GM12864 (cell line): ENCODE measurements at places on chromosomes 11 and 22.

GRCh38 chr22:27474711-27475547 is 326.6 kb downstream of the MN1 start:
- no peak for DNase-seq

- no peak for DNase-seq
These were observed 8.3 kb downstream of the CYB561A3 start for GRCh38 chr11:61353131-61354067.

GRCh38 chr11:69180226-69180625 is 24.5 kb downstream of the SMIM38 start:
- DNase-seq, result no peak

DNA sequence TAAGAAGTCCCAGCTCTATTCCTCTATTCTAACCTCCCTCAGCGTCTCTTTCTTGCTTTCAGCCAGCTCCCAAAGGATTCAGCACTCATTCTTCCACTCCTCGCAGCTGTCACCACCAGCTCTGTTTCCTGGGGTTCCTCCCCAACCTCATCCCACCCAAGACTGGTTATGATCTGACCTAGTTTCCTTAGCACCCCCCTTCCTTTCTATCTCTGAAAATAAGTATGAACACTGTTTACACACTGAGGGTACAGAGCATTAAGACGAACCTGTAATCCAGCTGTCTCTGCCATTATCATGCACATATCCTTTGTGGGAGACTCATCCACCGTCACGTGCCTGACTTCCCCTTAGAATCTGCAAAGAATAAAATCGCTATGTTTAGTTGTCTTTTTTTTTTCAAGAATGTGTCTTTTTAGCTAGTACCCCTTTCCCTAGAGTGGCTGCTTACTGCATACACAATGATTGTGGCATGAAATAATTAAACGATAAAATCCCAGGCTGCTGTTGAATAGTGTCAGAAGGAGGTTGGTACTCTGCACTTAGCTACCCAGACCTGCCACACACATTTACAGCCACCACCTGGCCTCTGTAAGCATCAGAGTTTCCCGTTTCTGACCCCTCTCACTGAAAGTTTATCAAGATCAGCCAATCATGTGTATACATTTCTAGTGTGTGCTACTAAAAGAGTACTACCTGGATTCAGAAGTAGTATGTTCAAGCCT is 26.9 kb upstream of the CSTF3 start:
- DNase-seq, result no peak

- no peak for DNase-seq
These were observed 7.8 kb upstream of the TNFRSF13C start for GRCh38 chr22:41934284-41935014.

DNA sequence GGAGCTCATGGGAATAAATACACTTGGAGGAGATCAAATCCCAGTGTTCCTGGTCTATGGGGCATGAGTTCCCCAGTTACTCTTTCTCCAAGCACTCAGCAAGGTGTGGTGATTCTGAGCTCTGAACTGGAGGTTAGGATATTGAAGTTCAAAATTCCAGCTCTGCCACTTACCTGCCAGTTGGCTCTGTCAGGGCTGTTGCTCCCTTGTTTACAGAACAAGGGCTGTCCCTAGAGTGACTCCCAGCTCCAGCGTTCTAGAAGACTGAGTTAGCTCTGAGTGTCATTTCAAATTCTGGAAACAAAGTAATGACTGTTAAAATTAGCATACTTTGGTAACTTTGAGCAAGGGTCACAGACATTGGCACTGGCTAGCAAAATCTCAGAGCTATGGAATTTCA is 69.7 kb upstream of the ZBED5 start:
- DNase-seq, result no peak

- no peak for DNase-seq
These were observed 455.1 kb upstream of the B3GAT1 start for GRCh38 chr11:134866981-134867675.

GRCh38 chr22:40423882-40424640 is 53.7 kb downstream of the SGSM3 start:
- no peak for DNase-seq

GRCh38 chr11:15027956-15028355 is 45.4 kb upstream of the CALCB start:
- no peak for DNase-seq

- no peak for DNase-seq
These were observed 2.0 kb upstream of the PRDM11 start for GRCh38 chr11:45144126-45145082.

DNA sequence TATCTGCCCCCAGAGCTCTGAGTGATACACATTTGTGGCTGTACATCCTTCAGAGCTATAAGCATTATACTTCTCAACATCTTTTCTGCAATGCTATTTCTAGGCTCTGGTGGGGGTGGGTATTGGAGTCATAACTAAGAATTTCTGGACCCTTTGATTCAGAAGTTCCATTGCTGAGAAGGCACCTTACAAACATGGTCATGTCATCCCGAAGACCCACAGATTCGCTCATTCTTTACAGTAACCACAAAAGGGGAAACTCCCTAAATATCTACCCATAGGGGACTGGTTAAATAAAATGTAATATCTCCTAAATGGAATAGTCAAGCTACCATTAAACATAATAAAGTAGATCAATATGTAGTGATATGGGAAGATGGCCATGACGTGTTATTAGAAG is 98.8 kb downstream of the PRR5L start:
- no peak for DNase-seq

- DNase-seq, result peak; percentile 30
These were observed 5.9 kb downstream of the SF1 start for GRCh38 chr11:64772303-64773018.

GRCh38 chr22:20979243-20979809 is 2.8 kb upstream of the LZTR1 start:
- DNase-seq, result no peak

GRCh38 chr11:103378931-103379330 is 269.7 kb downstream of the DYNC2H1 start:
- DNase-seq, result no peak

- no peak for DNase-seq
These were observed 29.4 kb upstream of the RRAS2 start for GRCh38 chr11:14388352-14388751.

DNA sequence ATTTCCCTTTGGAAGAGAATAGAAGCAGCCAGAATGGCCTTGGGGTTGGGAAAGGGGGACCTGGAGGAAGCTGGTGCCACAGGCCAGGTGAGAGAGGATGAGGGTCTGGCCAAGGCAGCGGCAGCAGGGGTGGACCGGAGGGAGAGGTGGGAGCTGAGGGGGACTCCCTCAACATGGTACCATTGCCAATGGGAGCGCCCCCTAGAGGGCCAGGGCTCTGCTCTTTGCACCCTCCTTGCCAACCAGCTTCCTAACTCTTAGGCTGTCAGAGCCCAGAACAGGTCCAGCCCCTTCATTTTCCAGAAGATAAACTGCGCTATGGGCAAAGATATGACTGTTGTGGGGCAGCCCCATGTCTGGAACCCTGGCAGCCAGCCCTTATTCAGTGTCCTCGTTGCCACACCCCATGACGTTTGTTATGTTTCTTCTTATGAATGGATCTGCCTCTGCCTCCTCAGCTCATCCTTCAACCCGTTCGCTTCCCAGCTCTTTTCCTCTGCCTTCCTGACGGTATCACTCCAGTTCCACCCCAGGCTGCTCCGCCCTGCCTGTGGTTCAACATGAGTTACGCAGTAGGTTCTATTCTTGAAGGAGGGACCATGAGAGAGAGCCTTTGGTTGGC is 185.2 kb downstream of the GRIK4 start:
- DNase-seq, result no peak

GRCh38 chr11:57476047-57476756 is 15.9 kb downstream of the RTN4RL2 start:
- no peak for DNase-seq

DNA sequence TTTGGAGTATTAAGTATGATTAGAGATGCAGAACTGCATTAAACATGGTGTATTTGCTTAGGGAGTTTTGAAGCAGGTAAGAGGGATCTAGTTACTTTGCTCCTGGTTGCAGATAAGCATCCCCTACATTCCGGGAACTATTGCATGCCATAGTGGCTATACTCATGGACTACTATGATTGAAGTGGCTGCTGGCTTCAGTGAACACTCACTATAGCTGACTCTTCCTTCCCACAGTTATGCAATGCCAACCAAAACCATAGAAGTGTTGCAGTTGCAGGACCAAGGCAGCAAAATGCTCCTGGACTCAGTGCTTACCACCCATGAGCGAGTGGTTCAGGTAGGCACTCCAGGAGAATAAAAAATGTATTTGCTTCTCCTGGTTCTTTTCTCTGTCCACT is 17.0 kb downstream of the COA4 start:
- DNase-seq, result no peak

DNA sequence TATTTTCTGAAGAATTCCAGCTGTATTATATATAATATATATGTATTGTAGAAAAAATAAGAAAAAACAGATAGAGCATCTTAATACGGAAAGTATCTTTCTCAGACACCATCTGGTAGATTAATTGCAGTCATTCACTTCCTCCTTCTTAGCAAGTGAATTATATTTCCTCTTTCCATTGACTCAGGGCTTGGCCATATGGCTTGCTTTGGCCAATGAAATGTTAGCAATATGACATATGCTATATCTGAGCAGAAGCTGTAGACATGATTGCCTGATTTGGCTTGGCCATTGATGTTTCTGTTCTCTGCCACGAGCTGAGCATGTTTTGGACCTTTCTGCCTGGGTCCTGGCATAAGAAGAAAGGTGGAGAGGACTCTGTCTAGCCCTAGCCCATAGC is 34.4 kb upstream of the ZBED5 start:
- DNase-seq, result no peak

GRCh38 chr11:134278356-134278755 is 2.2 kb downstream of the GLB1L3 start:
- DNase-seq, result no peak

DNA sequence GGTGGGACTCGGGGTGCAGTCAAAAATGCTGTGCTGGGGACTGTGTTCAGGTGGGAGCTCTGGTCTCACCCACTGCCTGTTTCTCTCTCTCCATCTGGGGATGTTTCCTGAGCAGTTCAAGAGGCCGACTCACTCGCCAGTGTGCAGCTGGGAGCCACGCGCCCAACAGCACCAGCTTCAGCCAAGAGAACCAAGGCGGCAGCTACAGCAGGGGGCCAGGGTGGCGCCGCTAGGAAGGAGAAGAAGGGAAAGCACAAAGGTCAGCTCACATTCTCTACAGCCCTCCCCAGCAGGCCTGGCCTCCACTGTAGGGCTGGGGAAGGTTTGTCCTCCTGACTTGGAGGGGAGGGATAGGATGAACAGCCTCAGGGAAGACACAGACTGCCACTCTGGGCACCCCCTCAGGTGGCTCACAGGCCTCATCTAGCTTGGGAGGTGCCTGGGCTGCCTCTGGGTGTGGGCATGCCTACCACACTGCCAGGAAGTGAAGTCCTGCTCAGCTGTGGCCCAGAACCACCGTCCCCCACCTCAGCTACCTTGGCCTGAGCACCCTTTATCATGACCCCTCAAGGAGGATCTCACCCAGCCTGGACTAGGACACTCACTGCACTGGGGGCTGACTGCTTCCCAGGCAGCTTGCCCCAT is 13.0 kb downstream of the TUB start:
- DNase-seq, result no peak

- peak; percentile 51 for DNase-seq
These were observed 38.3 kb upstream of the CEP295 start for GRCh38 chr11:93623179-93623578.

DNA sequence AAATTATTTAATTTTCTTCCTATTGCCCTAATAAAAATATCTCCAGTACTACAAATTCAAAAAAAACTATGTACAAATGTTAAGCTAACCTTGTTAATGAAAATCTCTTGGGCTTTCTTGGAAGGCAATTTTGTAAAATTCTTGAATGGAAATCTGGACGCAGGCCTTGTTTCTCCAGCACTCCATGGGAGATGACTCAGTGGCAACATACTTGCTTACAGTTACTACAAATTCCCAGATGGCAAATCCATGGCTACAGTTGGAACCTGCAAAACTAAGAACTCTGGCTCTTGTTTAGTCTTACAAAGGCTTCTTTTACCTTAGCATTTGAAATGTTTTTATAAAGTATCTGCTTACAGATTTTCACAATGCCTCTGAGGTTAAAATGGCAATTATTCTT is 725.2 kb downstream of the DLG2 start:
- no peak for DNase-seq

GRCh38 chr11:96744697-96745096 is 354.9 kb downstream of the JRKL start:
- DNase-seq, result no peak

- no peak for DNase-seq
These were observed 1.6 kb downstream of the IL2RB start for GRCh38 chr22:37148031-37148651.

DNA sequence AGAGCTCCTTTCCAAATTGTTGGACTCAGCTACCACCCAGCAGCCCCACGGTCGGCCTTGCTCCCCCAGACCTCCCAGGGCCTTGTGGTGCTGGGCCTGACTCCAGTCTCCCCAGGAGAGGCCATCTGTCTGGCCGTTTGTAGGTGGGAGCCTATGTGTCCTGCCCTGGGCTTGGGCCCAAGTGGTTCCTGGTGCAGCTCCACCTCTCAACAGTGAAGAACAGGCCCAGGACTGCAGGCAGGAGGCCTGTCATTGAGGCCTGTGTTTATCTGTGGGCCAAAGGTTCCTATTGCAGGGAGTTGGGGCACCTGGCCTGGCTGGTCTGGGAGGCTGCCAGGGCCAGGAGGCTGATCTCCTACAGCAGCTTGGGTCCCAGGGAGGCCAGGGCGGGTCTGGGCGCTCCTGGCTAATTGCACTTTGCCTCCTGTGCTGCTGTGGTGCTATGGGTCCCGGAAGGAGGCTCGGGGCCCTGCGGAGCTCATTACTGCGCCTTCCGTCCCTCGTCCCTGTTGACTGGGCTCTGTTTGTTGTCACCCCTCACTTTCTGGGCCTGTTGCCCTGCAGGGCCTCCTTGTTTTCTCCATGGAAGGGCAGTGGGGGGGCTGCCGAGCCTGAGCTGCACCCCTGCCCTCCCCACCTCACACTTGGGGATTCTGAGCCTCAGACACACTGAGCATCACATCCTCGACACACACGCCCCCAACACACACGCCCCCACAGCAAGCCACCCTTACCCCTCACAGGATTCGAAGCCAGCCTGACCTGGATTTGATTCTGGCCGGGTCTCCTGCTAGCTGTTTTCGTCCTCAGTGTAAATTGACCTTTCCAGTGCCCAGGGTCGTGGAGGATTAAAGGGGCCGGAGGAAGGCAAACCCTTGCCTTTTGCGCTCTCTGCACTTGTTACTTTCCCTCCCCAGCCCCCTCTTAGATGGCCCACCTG is 6.8 kb upstream of the OMP start:
- DNase-seq, result no peak

GRCh38 chr22:45210577-45210976 is 30.1 kb downstream of the KIAA0930 start:
- no peak for DNase-seq

DNA sequence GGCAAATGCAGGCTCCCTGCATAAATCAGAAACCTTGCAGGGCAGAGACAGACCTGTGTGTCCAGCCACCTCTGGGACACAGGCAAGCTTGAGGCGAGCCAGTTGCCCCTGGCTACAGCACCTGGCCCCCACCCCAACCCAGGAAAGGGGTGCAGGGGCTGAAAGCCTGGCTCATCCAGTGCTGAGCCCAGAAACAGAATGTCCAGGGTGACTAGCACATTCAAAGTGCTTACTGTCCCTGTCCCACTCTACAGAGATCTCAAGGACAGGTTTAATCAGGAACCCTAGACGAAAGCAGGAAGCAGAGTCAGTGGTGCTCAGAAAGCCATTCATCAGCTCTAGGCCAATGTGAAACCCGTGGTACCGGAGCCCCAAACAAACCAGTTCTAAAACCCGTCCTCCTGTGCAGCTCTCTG is 31.9 kb downstream of the PLEKHA7 start:
- no peak for DNase-seq

- DNase-seq, result no peak
These were observed 102.1 kb upstream of the FAT3 start for GRCh38 chr11:92122561-92122960.
